Osteoblast (primary cell): ENCODE measurements at places on chromosomes 11 and 22. TPM values are rescaled to one million over a fixed set of nuclear protein-coding genes. Genes with fewer than 3 reads are reported as not detected.

DNA sequence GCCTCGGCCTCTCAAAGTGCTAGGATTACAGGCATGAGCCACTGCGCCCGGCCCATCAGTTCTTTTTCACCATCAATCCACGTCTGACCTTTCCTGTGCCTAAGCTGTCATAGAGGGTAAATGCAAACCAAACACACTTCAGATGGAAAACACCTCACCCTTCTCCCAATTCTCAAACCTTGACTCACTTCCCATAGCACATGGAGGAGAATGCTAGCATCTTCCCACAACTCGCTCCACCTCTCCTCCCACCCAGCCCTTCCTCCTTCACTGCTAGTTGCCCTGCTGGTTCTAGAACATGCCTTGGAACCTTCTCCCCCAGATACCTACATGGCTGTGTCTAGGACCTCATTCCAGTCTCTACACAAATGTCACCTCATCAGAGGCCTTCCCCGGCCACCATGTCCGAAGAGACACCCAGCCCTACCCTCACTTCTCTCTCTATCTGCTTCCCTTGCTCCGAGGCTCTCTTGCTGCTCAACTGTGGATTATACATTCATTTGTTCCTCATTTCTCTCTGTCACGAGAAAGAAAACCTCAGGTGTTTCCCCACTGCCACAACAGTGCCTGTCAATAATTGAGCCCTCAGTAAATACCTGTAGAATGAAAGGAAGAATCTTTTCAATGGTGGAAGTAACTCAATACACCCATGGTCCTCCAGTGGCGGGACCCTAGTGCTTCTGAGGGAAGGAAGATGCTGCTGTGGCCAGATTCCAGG lies 21.3 kb upstream of the NCF4 start:
- no peaks in the 10 kb centered on the region for H3K36me3 ChIP-seq
- H3K27me3 ChIP-seq = peaks cover 20% of the 10 kb centered on the region
- no peak overlapping the region for H3K27ac ChIP-seq
- no peak for DNase-seq
- H3K4me3 ChIP-seq = no peak overlapping the region

The ASCC2 gene
- total RNA-seq = 21.0 and 28.3 TPM in 2 replicates

The PRSS23 gene
- 826 and 895 TPM in 2 replicates for total RNA-seq

- H3K27me3 ChIP-seq = no peaks in the 10 kb centered on the region
- H3K36me3 ChIP-seq = no peaks in the 10 kb centered on the region
- H3K4me1 ChIP-seq = peaks cover 43% of the 10 kb centered on the region
- DNase-seq = no peak
These were observed 31.5 kb downstream of the EHF start for GRCh38 chr11:34652191-34652973.

- DNase-seq = no peak
- H3K4me3 ChIP-seq = no peak overlapping the region
- H3K27me3 ChIP-seq = no peaks in the 10 kb centered on the region
- peaks cover 7% of the 10 kb centered on the region for H3K4me1 ChIP-seq
These were observed 193.4 kb downstream of the CASP12 start for GRCh38 chr11:104704888-104705287.

- peak overlapping the region; percentile 83 for H3K4me3 ChIP-seq
- H3K36me3 ChIP-seq = peaks cover 28% of the 10 kb centered on the region
These were observed 1.2 kb downstream of the RTL6 start for GRCh38 chr22:44496844-44497217.
